ENCODE measurements at places on chromosomes 2 and 18.

- no peak overlapping the region for H3K27ac ChIP-seq
- no peak overlapping the region for H3K4me3 ChIP-seq
- H3K4me1 ChIP-seq, result no peaks in the 10 kb centered on the region
- H3K27me3 ChIP-seq, result no peaks in the 10 kb centered on the region
- DNase-seq, result peak; percentile 48
These were observed 225.1 kb upstream of the SALL3 start for GRCh38 chr18:78754311-78755043.

DNA sequence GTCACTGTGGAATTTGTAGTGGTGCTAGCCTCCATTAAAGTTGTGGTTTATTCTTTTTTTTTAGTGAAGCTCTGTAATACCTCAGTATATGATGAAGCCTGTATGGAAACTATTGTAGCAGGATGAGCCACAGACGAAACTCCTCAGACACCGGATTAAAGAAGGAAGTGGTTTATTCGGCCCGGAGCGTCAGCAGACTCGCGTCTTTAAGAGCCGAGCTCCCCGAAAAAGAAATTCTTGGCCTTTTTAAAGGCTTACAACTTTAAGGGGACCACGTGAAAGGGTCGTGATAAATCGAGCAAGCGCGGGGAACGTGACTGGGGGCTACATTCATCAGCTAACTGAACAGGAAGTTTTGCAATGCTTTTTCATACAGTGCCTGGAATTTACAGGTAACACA is 8.1 kb upstream of the CCL20 start:
- no peaks in the 10 kb centered on the region for H3K36me3 ChIP-seq
- H3K27ac ChIP-seq, result no peak overlapping the region
- H3K4me1 ChIP-seq, result no peaks in the 10 kb centered on the region

DNA sequence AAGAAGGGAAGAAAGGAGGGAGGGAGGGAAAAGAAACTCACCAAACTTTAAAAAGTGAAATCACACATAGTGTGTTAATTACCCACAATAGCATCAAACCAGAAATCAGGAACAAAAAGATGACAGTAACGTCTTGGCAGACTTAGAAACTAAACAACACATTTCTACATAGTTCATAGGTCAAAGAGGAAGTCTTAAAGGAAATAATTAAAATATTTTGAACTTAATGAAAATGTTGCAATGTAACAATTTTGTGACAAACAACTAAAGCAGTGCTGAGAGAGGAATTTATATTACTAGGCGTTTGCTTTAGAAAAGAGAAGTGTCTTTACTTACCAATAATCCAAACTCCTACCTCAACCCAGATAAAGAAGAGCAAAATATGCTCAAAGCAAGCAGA is 505.0 kb upstream of the ID2 start:
- H3K36me3 ChIP-seq, result no peaks in the 10 kb centered on the region
- H3K27ac ChIP-seq, result no peak overlapping the region
- DNase-seq, result no peak
- H3K4me1 ChIP-seq, result no peaks in the 10 kb centered on the region
- H3K27me3 ChIP-seq, result no peaks in the 10 kb centered on the region
- no peak overlapping the region for H3K4me3 ChIP-seq

- no peaks in the 10 kb centered on the region for H3K27me3 ChIP-seq
- DNase-seq, result no peak
- no peaks in the 10 kb centered on the region for H3K4me1 ChIP-seq
These were observed 379.4 kb downstream of the ZNF521 start for GRCh38 chr18:24972577-24972976.

DNA sequence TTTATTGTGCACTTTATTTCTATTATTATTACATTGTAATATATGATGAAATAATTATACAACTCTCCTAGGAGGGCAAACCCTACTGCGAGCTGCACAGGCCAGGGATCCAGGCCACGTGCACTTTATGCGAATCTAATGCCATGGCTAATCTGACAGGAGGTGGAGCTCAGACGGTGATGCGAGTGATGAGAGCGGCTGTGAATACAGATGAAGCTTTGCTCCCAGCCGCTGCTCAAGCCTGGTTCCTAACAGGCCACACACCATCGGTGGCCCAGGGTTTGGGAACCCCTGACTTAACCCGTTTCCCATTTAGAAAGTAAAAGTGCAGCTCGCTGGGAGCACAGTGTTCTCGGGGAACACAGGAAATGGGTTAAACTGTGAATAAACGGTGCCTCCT is 40.8 kb upstream of the RAB6D start:
- no peak overlapping the region for H3K4me3 ChIP-seq
- no peak for DNase-seq
- no peaks in the 10 kb centered on the region for H3K27me3 ChIP-seq
- H3K36me3 ChIP-seq, result no peaks in the 10 kb centered on the region

GRCh38 chr2:224055101-224055500 is 16.0 kb upstream of the SERPINE2 start:
- H3K27me3 ChIP-seq, result no peaks in the 10 kb centered on the region
- H3K4me1 ChIP-seq, result no peaks in the 10 kb centered on the region
- no peak overlapping the region for H3K27ac ChIP-seq
- H3K36me3 ChIP-seq, result no peaks in the 10 kb centered on the region

- H3K4me1 ChIP-seq, result peaks cover 36% of the 10 kb centered on the region
- no peaks in the 10 kb centered on the region for H3K27me3 ChIP-seq
- DNase-seq, result no peak
- no peaks in the 10 kb centered on the region for H3K36me3 ChIP-seq
- H3K27ac ChIP-seq, result no peak overlapping the region
These were observed 135.6 kb downstream of the CCBE1 start for GRCh38 chr18:59561612-59562011.

GRCh38 chr2:24832931-24833701 is 39.9 kb downstream of the CENPO start:
- H3K4me3 ChIP-seq, result no peak overlapping the region
- H3K4me1 ChIP-seq, result no peaks in the 10 kb centered on the region
- H3K36me3 ChIP-seq, result no peaks in the 10 kb centered on the region
- no peak for DNase-seq

DNA sequence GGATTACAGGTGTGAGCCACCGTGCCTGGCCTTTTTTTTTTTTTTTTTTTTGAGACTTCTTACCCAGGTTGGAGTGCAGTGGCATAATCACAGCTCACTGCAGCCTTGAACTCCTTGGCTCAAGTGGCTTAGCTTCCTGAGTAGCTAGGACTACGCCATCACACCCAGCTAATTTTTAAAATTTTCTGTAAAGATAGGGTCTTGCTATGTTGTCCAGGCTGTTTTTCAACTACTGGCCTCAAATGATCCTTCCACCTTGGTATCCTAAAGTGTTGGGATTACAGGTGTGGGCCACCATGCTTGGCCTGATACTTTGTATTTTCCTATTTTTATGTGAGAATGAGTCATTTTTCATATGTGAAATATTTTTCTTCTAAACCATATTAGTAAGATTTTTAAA is 13.7 kb downstream of the ELP2 start:
- H3K4me1 ChIP-seq, result no peaks in the 10 kb centered on the region
- H3K27ac ChIP-seq, result no peak overlapping the region
- H3K4me3 ChIP-seq, result no peak overlapping the region
- DNase-seq, result no peak
- peaks cover 36% of the 10 kb centered on the region for H3K36me3 ChIP-seq

GRCh38 chr2:18552351-18553077 is 7.9 kb downstream of the RDH14 start:
- DNase-seq, result no peak
- no peak overlapping the region for H3K4me3 ChIP-seq
- peaks cover 6% of the 10 kb centered on the region for H3K36me3 ChIP-seq
- no peak overlapping the region for H3K27ac ChIP-seq
- no peaks in the 10 kb centered on the region for H3K27me3 ChIP-seq
- no peaks in the 10 kb centered on the region for H3K4me1 ChIP-seq

DNA sequence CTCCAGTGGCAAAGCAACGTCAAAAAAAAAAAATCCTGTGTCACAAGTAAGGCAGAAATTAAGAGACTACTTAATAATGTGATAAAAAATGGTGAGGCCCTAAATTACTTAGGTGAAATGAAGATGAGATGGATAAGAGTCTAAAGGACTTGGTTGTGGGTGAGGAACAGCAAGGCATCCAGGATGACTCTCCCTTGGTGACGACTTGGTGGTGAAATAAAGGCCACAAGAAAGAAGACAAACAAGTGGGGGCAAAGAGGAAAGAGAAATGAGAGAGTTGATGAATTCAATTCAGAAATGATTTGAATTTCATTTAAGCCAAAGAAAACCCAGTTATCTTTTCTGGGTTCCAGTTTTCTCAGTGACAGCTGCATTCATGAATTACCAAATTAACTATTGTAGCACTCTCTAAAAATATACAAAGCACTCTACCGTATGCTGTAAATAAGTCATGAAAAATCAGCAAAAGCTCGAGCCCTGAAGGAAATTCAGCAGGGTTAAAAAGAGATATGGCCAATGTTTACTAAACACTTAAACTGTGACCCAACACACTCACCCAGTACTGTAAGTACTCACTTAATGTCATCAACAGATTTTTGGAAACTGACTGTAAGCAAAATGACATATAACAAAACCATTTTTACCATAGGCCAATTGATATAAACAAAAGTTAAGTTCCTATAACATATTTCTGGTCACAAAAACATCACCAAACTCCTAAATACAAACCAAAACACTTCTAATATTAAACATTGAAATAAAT is 1.4 kb downstream of the METTL8 start:
- no peak for DNase-seq
- peak overlapping the region; percentile 98 for H3K27ac ChIP-seq
- peaks cover 15% of the 10 kb centered on the region for H3K36me3 ChIP-seq
- peak overlapping the region; percentile 88 for H3K4me3 ChIP-seq

DNA sequence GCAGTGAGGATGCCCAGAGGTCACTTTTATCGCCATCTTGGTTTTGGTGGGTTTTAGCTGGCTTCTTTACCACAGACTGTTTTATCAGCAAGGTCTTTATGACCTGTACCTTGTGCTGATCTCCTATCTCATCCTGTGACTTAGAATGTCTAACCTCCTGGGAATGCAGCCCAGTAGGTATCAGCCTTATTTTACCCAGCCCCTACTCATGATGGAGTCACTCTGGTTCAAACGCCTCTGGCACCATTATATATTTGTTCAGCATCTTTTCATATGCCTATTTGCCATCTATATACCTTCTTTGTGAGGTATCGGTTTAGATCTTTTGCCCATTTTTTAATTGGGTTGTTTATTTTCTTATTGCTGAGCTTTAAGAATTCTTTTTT is 7.2 kb upstream of the CCNT2 start:
- DNase-seq, result no peak
- H3K4me1 ChIP-seq, result no peaks in the 10 kb centered on the region
- H3K27ac ChIP-seq, result no peak overlapping the region

DNA sequence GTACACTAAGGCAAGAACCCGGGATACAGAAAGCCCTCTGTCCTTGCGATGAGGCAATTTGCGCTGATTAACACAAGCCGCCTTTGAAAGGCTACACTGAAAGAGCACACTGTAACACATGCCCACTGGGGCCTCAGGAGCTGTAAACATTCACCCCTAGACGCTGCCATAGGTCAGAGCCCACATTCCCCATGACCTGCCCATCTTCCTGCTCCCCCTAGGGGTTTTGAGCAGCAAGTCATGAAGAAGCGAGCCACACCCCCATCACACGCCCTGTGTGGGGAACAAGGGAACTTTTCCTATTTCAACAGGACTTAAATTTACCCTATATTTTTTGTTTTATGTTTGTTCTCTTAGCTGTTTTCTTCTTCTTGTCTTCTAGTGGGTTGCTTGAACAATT is 47.8 kb upstream of the SLC4A10 start:
- H3K27me3 ChIP-seq, result no peaks in the 10 kb centered on the region
- no peaks in the 10 kb centered on the region for H3K36me3 ChIP-seq
- H3K4me3 ChIP-seq, result no peak overlapping the region
- no peaks in the 10 kb centered on the region for H3K4me1 ChIP-seq
- H3K27ac ChIP-seq, result no peak overlapping the region

- no peak overlapping the region for H3K27ac ChIP-seq
- H3K36me3 ChIP-seq, result no peaks in the 10 kb centered on the region
- no peaks in the 10 kb centered on the region for H3K4me1 ChIP-seq
- no peaks in the 10 kb centered on the region for H3K27me3 ChIP-seq
- DNase-seq, result no peak
- no peak overlapping the region for H3K4me3 ChIP-seq
These were observed 171.7 kb upstream of the MYCN start for GRCh38 chr2:15768615-15769014.

DNA sequence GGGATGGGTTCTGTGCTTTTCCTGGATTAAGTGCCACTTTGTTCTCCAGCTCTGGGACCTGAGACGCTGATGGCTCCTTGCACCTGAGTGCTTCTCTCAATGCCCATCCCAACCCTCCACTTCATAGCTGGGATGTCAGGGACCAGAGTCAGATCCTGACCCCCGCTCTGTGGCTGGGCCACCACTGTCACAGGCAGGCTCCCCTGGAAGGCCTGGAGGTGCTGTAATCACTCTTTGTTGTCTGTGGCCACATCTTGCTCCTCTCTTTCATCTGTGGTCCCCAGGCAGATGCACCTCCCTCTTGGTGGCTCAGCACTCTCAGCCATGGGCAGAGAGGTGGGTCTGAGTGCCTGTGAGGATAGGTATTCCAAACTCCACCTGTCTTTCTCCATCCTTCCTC is 62.4 kb downstream of the CAPN13 start:
- H3K27me3 ChIP-seq, result no peaks in the 10 kb centered on the region
- no peak for DNase-seq
- no peaks in the 10 kb centered on the region for H3K4me1 ChIP-seq
- no peak overlapping the region for H3K27ac ChIP-seq
- no peaks in the 10 kb centered on the region for H3K36me3 ChIP-seq

DNA sequence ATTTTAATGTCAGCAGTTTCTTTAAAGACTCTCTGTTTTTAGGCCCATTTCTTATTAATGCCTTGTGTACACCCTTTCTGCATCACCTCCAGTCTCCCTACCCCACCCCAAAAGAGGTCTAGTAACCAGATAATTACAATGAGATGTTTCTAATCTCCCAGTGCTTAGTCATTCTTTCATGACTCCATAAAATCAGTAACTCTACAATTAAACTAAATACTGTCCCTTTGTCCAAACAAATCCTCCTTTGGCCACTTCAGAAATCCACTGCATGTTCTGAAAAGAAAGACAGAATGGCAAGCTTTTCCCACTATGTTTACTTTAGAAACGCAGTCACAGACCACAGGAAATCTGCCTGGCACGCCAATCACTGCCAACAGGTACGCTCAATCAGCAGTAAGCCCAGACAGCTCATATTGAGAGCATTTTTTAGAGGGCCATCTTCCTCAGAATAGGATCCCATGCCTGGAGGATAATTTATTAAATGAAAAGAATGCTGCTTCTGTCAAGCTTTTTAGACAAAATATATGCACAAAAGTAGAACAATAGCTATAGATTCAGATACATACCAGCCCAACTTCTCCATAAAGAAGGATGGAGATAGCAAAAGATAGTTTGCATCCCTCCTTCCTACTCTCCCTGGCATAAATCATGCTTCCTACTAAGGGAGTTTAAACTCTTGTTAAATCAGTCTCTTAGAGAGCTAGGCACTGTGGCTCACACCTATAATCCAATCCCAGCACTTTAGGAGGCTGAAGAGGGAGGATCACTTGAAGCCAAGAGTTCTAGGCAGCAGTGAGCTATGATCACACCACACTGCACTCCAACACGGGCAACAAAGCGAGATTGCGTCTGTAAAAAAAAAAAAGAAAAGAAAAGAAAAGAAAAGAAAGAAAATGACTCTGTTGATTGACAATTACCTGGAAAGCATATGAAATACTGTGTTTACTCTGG is 14.6 kb downstream of the CLASP1 start:
- no peak overlapping the region for H3K4me3 ChIP-seq
- no peak for DNase-seq
- H3K4me1 ChIP-seq, result peaks cover 22% of the 10 kb centered on the region
- H3K27ac ChIP-seq, result no peak overlapping the region
- H3K36me3 ChIP-seq, result no peaks in the 10 kb centered on the region

Measured in sigmoid colon (tissue), 7 donors.